ENCODE measurements at places on chromosomes 5 and 9.

- DNase-seq = no peak
These were observed 56.4 kb upstream of the MYO10 start for GRCh38 chr5:16992444-16992843.

GRCh38 chr5:62327138-62328053 is 21.4 kb downstream of the KIF2A start:
- DNase-seq = no peak

GRCh38 chr9:96425500-96426169 is 7.5 kb upstream of the ZNF367 start:
- DNase-seq = no peak

DNA sequence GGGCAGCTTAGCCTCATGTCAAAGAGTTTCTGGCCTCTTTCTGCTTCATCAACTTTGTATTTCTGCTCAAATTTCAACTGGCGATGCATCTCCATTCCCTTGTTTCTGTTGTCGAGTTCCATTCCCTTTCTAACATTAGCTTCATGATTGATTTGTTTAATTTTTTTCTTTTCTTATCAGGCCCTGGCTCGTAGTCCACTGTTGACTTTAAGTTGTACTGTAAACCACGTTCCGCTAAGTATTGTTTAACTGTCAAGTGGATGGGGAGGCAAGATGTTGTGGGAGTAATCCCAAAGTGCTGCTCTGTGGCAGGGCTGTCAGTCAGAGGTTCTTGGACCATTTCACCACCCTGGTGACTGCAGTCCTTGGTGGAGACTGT is 309.1 kb downstream of the PSAT1 start:
- DNase-seq = no peak

DNA sequence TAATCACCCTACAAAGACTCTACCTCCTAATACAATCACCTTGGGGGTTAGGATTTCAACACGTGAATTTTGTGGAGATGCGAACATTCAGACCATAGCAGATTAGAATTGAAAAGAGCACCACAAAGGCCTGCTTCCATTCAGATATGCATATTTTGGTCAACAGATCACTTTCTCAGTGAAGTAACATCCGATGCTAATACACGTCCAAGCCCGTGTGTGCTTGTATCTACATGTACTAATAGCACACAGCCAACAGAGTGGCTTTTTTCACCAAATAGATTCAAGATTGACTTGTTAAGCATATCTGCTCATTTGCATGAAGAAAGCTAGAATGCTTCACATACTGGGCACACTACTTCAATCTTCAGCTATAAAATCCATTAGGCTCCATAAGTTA is 35.6 kb upstream of the SSBP2 start:
- DNase-seq = no peak

DNA sequence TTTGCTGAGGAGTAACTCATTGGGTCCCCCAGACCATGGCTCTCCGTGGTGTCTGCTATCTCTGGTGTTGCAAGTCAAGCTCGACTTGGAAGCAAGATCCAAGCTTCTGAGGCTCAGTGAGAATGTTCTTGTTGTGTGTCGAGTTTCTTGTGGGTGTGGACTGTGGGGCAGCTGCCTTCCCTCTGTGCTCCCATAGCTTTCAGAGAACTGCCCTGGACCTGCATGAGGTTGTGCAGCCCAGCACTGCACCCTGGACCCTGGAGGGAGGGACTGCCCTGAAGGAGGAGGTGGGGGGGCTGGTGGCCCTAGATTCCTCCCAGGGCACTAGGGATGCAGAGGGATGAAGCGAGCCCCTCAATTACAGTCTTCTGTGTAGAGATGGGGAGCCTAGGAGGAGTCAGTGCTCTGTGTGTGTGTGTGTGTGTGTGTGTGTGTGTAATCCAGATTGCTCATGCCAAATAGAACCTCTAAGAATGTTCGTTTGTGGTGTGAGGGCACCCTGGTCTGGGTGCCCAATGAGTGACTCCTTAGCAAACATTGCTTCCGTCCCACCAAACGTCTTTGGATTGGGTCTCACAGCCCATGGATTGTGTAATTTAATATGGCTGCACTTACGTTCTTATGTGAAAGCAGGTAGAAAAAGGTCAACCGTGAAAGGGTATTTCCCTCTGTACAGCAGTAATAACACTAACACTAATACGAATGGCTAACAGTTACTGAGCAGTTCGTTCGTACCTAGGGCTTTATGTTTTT is 143.3 kb upstream of the LMX1B start:
- no peak for DNase-seq

GRCh38 chr9:32294106-32294505 is 90.3 kb upstream of the ACO1 start:
- DNase-seq = no peak

GRCh38 chr9:129702589-129703520 is 37.4 kb downstream of the PRRX2 start:
- DNase-seq = no peak

- DNase-seq = no peak
These were observed 17.4 kb downstream of the CDH9 start for GRCh38 chr5:27020973-27021372.

Data from naive thymus-derived CD4-positive, alpha-beta T cell (primary cell).